ENCODE measurements at places on chromosomes 7 and 10. TPM values are rescaled to one million over a fixed set of nuclear protein-coding genes. Genes with fewer than 3 reads are reported as not detected.
A peak's percentile ranks its signal among the peaks of the same experiment; 100 is the strongest.

Gene SLC18A2
- total RNA-seq: not detected

Gene SORBS1
- 5.0 TPM for total RNA-seq

DNA sequence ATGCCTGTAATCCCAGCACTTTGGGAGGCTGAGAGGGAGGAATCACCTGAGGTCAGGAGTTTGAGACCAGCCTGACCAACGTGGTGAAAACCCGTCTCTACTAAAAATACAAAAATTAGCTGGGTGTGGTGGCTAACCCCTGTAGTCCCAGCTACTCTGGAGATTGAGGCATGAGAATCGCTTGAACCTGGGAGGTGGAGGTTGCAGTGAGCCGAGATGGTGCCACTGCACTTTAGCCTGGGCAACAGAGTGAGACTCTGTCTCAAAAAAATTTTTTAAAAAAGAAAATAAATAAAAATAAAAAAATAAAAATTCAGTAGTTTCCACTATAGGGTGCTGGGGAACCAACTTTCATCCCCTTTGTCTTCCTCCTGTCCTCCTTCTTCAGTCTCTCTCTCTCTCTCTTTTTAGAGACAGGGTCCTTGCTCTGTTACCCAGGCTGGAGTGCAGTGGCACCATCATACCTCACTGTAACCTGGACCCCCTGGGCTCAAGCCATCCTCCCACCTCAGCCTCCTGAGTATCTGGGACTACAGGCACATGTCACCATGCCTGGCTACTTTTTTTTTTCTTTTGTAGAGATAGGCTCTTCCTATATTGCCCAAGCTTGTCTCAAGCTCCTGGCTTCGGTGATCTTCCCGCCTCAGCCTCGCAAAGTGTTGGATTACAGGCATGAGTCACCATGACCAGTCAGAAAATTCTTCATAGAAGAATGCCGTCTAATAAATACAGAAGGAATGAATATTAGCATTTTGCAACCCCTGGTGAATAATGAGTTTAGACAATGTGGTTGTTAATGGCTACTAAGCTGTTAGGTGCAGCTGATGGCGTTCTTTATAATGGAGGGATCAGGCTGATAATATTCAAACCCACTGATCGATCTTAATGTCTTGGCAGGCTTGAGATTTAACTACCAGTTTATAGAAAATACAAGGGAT, 20.6 kb downstream of the RBM20 start:
- DNase-seq: peak; percentile 93
- peaks cover 7% of the 10 kb centered on the region for H3K4me1 ChIP-seq
- peak overlapping the region; percentile 56 for H3K27ac ChIP-seq
- H3K27me3 ChIP-seq: no peaks in the 10 kb centered on the region
- no peak overlapping the region for H3K4me3 ChIP-seq

Gene CCDC201
- not detected for total RNA-seq

DNA sequence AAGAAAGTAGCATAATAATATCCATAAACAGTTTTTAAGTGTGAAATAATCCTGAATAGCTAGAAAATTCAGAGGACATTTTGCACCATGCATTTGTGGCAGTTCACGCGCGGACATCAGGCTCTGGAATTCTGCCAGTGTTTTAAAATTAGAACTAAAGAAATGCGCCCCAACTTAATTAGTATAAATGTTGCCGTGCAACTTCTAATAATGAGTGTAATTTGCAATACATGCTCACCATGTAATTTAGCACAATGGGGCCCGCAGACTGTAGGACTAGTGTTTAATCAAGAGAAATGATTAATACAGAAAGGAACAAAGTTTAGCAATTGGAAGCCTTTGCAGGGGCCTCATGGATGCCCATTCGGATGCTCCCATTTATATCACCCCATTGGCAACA, 96.6 kb downstream of the PTPRE start:
- no peak for DNase-seq
- H3K27me3 ChIP-seq: no peaks in the 10 kb centered on the region
- H3K4me1 ChIP-seq: no peaks in the 10 kb centered on the region

Gene PRKG1
- 0.68 TPM for total RNA-seq

Gene FAM24B
- total RNA-seq: 14.8 TPM

DNA sequence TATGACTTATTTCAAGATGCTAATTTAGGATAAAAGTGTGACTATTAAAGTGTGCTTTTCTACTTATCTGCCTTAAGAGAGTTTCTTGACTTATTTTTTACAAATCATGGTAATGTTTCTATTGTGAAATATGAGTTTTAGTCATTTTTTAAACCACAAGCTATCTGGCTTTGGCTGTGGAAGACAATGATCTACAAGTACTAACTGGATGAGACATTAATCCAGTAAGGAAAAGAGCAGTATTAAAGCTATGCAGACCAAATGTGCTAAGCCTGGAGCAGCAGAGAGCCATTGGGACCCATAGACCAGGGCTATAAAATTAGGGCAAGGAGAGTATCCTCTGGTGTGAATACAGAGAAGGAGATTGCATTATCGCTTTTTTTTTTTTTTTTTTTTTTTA, 92.4 kb downstream of the SEMA3A start:
- H3K27me3 ChIP-seq: no peaks in the 10 kb centered on the region
- H3K27ac ChIP-seq: no peak overlapping the region
- no peaks in the 10 kb centered on the region for H3K4me1 ChIP-seq
- DNase-seq: no peak

All from PC-9 (cell line).